Left renal pelvis (tissue), 4 donors: ENCODE measurements at places on chromosomes 3 and 15. TPM values are rescaled to one million over a fixed set of nuclear protein-coding genes. Genes with fewer than 3 reads are reported as not detected.

DNA sequence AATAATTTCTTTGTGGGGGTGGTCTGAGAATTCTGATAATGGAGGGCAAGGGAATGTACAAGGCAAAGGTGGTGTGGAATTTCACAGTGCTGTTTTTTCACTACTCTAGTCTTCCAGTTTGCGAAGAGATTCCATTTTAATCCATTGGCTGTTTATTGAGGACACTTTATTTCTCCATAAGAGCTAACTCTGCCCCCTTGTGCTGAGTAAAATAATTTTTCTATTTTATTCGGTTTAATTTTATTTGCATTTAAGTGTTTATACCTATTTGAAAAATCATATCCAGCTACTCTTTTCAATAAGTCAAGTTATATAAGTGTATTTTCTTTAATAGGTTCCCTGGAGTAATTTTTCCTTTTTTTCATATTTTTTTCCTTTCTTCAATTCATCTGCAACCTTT lies 840.1 kb downstream of the TUSC7 start:
- no peak for DNase-seq

- no peak for DNase-seq
These were observed 213.8 kb downstream of the NR2F2 start for GRCh38 chr15:96544162-96544756.

- DNase-seq: no peak
These were observed 166.9 kb downstream of the TNIK start for GRCh38 chr3:171293142-171293782.

The TLR9 gene
- polyA plus RNA-seq: 0.23 TPM

The LIPH gene
- polyA plus RNA-seq: 0.10 TPM
